ENCODE measurements at places on chromosomes 5 and 9.

- DNase-seq = no peak
Observed at GRCh38 chr5:1348986-1349245, 4.0 kb upstream of the CLPTM1L start.

GRCh38 chr5:96478983-96479382, 45.9 kb upstream of the PCSK1 start:
- DNase-seq = no peak

DNA sequence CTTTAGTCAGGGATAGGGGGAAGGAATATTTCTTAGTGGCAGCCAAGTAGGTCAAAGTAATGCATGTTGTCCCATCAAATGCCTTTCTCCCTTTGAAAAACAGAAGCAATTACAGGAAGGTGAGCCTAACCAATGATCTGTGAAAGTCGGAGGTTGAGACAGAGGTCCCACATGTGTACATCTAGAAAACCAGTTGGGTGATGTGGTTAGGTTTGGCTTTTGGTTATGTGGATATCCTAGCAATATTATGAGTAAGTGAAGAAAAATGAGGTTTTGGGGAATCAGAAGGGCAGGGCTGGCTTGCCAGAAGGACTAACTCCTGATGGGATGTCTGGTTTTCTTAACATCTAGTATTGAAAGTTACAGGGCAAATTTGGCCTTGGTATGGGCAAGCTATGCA, 63.4 kb upstream of the PALM2AKAP2 start:
- DNase-seq = no peak

DNA sequence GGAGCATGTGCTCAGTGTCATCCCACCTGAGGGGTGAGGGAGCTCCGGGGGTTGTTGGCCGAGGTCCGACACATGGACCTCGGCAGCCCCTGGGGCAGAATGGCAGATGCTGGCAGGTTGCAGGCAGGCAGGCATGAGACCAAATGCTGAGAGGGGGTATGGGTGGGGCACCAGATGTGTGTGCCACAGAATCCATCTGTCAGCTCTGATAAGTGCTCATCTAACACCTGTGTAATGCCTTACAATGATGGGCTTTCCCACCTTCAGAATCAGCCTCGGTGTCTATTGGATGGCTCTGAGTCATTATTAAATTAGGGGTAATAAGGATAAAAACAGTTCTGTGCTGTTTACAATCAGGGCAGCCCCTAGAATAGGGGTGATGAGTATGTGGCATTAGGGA, 73.1 kb upstream of the SAP30L start:
- DNase-seq = no peak

GRCh38 chr9:76004526-76004925, 114.1 kb downstream of the PCSK5 start:
- no peak for DNase-seq

DNA sequence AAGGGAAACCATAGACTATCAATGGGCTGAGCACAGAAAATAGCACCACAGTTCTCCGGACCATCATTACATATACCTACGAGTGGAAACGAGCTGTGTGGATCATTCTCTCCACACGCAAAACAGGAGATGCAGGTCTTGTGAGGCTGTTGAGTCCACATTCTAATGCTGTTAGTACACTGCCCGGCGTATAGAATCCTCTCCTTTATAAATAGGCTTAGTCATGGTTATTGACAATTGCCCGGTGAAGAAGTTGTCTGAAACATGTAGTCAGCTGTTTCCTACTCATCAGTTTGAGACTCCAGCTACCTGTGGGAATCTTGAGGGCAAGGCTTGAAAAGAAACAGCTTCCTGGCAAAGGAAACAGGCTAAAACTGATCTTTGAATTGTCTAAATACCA, 602.0 kb upstream of the EDIL3 start:
- no peak for DNase-seq

- no peak for DNase-seq
Observed at GRCh38 chr9:6805532-6805931, 47.8 kb downstream of the KDM4C start.

- DNase-seq = no peak
Observed at GRCh38 chr9:13139641-13140171, 139.8 kb downstream of the MPDZ start.

DNA sequence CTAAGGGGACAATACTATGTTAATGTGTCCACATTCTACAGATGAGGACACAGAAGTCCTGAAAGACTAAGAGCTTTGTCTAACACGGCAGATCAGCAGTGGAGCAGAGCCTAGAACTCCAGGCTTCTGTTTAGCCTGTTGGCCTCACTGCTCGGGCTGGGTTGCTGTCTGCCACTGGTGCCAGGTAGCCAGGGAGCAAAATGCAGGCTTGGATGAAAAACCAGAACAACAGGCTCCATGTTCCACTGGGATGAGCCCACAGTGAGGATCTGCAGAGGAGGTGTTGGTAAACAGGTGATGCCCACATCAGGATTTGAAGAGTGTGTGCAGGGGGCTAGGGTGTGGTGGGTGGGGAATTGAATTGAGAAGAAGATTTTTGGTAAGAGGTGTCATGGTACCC, 114.0 kb upstream of the TBC1D2 start:
- no peak for DNase-seq

GRCh38 chr5:109387408-109387974, 22.3 kb downstream of the PJA2 start:
- no peak for DNase-seq

- DNase-seq = no peak
Observed at GRCh38 chr5:64680289-64680688, 10.0 kb upstream of the SHISAL2B start.

DNA sequence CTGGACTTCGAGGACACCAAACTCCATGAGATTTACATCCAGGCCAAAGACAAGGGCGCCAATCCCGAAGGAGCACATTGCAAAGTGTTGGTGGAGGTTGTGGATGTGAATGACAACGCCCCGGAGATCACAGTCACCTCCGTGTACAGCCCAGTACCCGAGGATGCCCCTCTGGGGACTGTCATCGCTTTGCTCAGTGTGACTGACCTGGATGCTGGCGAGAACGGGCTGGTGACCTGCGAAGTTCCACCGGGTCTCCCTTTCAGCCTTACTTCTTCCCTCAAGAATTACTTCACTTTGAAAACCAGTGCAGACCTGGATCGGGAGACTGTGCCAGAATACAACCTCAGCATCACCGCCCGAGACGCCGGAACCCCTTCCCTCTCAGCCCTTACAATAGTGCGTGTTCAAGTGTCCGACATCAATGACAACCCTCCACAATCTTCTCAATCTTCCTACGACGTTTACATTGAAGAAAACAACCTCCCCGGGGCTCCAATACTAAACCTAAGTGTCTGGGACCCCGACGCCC, 1.3 kb downstream of the PCDHGC3 start:
- DNase-seq = no peak

GRCh38 chr5:158431369-158432029, 572.6 kb upstream of the CLINT1 start:
- no peak for DNase-seq

GRCh38 chr5:54292866-54293265, 17.5 kb downstream of the ARL15 start:
- no peak for DNase-seq

DNA sequence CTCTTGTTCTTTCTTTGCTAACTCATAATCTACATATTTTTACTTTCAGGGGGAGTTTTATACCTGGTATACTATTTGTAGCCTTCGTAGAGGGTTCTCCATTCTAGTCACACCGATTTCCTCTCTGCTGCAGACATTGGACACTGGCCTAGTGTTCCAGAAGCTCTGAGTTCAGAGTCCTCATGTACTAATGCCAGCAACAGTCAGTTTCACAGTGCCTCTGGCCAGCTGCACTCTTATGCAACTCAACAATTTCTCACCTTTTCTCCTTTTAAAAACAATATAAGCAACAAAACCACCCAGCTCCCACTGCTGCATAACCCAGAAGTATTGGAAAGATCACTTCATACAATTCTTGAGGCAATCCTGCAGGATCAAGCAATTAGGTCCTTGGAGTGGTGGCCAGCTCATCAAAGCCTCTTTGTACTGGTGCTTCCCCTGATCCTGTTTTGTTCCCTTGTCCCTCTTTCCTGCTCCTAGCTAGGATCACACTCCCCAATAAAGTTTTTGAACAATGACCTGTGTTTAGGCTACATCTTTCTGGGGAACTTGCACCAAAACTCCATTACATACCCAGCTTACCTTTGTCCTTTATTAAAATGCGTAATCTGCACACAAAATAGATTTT, 98.1 kb upstream of the TUT7 start:
- DNase-seq = no peak

GRCh38 chr5:168097876-168098653, 193.4 kb upstream of the WWC1 start:
- no peak for DNase-seq

DNA sequence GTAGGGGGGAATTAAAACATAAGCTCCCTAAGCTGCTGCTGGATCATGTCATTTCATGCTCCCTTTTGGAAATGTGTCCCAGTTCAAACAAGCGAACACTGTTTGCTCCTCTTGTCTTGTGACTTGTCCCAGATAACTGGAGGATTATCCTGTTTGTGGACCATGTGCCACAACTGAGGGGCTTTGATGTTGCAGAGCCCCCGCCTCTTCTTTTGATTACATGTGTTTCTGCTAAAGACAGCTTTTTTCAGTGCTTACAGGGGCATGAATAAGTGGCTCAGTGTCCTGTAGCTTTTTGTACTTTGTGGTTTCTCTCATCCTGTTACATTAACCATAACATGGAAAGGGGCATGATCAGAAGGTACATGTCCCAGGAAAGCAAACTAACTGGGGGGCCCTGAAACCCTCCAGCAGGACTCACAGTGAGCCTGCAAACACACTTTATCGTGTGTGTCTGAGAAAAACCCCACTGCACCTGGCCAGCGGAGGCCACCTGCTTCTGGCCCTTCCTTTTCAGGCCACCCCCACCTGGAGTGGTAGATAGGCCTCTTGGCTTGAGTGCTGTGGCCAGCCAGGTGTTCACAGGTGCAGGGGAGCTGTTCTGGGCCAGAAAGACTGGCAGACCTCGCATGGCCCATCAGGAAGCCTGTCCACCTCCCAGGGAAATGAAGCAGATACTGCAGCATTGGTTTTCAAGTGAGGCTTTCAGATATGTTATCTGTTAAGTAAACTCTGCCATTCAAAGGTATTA, 285.6 kb downstream of the FANCC start:
- no peak for DNase-seq

- peak; percentile 90 for DNase-seq
Observed at GRCh38 chr5:1174122-1174936, 27.1 kb upstream of the SLC6A19 start.

DNA sequence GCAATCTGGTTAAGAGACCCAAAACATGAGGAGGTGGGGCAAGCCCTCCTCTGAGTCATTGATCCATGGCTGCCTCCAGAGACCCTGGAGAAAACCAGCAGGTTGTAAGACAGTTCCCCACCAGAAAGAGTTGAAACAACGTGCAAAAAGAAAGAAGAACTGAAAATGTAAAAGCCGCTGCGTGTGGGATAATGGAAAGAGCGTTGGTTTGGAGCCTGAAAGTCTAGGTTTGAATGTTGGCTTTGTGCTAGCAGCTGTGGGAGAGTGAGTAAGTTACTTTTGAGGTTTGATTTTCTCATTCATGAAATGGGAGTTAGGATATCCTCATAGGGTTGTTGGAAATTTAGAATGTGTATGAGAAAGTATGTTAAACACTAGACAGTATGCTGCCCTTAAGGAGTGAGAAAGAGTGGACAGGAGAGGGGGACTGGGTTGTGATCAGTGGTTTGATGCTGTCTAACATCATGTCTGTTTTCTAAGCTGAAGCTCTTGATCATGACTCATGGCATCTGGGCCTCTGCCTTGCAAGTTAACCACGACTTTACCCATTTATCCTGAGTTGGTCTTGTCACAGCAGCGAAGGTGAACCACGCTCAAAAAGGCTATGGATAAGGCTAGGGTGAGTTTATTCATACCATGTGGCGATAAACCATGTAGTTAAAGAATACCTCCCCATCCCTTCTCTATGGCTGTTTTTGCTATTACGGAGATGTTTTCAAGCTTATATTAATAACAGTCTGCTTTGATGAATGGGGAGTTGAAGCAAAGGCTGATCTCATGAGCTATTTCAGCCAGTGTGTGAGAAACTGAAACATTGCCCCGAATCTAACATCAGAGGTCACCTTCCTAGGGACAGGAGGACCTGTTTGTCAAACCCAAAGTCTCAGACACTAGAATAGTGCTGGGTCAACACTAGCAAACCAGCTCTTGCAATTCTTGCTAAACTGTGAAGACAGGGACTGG, 41.3 kb downstream of the ZNF366 start:
- DNase-seq = no peak

DNA sequence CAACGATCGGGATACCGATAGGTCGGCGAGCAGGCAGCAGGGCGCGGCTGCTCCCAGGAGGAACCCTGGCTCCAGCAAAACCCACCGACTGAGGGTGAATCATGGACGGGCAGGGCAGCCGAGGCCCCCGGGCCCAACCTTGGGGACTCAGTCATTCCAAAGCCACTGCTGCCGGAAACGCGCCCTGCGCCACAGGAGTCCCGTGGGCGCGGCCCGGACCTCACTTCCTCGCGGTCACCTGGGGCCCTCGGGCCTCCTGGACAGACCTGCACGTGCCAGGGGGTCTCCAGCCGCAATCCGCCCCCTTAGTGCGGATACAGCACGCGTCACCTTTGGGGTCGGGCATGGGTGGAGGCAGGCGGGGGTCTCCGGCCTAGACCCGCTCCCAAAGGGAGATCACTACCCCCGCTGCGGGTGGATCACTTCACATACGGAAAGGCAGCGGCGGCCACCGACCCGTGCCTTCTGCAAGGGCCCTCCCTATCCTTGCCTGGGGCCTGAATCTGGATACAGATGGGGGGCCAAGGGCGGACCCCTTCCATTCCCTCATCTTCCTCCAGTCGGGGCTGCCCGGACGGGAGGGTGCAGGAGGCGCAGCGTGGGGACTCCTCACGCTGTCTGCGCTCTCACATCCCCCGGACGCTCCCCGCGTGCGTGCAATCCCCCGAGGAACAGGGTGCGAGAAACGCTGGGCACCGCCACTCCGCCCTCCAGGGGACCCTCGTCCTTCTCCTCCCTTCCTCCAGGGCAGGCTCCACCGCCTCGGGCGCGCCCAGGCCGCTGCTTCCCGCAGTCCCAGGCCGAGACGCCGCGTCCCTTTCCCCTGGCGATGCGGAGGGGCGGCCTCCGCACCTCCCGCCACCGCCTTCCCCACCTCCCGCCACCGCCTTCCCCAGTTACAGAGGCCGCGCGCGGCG, 586 bp downstream of the TXN start:
- peak; percentile 87 for DNase-seq

- DNase-seq = no peak
Observed at GRCh38 chr9:109908459-109909390, 128.7 kb downstream of the PALM2AKAP2 start.

- no peak for DNase-seq
Observed at GRCh38 chr5:2511706-2512105, 239.8 kb downstream of the IRX2 start.

Measured in posterior vena cava (tissue), 2 donors.